Stimulated activated memory B cell treated with anti-CD40 and anti-IgM and Interleukin-4, amounts not matched to agents 10 μg/mL and 1 μg/mL and 100 μg/mL, for 72 hours (primary cell): ENCODE measurements at places on chromosomes 7 and 10.
A peak's percentile ranks its signal among the peaks of the same experiment; 100 is the strongest.

DNA sequence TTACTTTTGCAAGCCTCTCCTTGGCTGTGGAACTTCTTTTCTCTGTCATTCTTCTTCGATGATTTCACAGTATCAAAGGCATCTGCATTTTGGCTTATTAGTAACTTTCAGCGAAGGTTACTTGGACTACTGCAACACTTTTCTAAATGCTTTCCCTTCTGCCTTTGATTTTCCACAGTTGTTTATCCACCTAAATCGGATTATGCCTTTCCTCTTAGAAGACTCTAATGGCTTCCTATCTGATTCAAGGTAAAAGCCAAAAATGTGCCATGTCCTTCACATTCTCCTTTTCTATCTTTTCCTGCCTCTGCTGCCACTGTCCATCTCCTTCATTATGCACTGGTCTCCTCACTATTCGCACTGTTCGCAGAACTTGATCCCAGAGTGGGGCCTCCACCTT lies 1606.3 kb upstream of the LRRTM3 start:
- ATAC-seq: no peak

GRCh38 chr10:128869101-128869749 lies 597.8 kb upstream of the MGMT start:
- no peak for ATAC-seq

DNA sequence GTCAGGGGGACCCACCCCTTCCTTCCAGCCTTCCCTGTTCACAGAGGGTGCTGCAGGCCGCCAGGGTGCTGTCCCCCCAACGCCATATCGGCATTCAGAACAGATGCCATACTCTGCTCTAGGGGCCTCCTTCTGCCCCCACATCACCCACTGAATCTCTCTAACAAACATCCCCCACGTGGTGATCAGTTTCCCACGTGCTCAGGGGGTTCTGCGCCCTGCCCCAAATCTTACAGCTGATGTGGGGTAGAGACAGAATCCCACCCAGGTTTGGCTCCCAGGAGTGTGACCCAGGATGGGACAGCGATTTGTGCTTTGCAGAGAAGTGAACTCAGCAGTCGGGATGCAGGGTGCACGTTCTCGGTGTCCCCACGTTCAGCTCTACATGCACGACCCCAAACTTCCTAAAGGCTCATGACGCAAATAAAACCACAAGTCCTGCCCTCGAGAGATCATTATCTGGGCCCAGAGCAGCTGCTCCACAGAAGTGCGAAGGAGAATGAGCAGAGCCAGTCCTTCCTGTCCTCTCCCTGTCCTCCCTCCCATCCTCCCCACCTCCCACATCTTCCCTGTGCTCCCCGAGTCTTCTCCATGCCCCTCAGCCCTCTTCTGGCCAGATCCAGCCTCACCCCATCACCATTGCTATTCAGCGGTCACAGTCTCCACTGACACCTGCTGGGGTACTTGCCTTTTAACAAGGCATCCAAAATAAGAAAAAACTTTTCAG lies 423.4 kb downstream of the DNAJB6 start:
- no peak for ATAC-seq

DNA sequence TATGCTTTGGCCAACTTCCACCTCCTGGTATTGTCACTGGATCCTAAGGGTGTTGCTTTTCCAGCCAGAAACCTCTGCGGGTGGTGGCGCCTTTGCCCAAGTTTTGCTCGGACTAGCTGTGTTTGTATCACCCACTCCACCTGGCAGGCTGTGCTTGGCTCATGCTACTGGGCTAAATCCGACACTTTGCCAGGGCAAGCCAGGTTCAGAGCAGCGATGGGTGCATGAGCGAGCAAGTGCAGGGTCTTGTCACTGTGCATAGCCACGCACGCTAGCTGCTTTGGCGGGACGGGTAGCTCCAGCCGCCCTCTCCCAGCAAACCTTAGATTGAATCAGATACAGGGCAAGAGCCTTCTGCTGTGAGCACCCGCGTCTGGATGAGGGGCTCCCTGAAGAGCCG lies 737.5 kb downstream of the PCDH15 start:
- ATAC-seq: no peak

GRCh38 chr7:127794551-127794950 lies 142.6 kb downstream of the SND1 start:
- no peak for ATAC-seq

- no peak for ATAC-seq
Measured at GRCh38 chr7:51789489-51789888, 472.9 kb upstream of the COBL start.

DNA sequence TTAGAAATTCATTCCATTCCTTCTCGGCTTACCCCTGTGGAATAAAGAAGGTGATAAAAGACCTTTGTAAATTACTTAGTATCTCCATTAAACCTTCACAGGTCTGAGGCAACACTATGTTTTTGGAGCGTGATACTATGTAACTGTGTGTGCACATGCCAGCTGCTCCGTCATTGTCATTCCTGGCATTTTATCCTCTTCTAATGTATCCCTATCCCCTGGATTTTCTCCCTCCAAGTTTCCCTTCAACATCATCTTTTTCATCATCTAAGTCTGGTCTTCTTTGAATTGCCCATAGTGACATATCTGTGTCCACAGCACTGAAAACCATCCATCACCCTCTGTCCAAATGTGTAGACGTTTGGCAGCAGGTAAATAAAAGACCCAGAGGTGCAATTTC lies 125.7 kb downstream of the TEX36 start:
- no peak for ATAC-seq

GRCh38 chr10:9950070-9950469 lies 1067.6 kb upstream of the CELF2 start:
- ATAC-seq: no peak

DNA sequence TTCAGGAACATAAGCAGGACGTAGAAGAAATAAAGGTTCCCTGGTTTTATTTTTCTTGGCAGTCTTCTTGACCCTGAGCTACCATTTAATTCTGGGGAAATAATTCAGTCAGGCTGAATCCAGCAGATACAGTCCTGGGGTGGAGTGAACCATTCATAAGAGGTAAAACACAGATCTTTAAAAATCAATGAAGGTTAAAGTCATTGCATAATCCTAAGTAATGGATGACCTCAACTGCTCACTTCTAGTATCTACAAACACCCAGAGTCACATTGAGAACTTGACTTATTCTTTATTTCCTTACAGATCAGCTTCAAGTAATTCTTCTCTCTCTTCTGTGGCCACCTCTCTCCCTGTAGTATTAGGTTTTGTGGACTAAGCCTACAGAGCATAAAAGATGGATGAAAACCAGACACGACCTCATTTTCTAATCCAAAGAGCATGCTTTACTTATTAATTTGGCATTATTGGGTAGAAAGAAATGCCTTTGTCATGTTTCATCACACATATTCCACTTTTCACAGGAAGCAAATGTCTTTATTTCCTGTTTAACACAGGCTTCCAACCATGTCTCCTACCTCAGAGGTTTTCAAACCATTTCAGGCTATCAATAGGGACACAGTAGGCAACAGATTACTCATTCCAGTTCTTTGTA lies 182.3 kb upstream of the IMMP2L start:
- ATAC-seq: no peak

DNA sequence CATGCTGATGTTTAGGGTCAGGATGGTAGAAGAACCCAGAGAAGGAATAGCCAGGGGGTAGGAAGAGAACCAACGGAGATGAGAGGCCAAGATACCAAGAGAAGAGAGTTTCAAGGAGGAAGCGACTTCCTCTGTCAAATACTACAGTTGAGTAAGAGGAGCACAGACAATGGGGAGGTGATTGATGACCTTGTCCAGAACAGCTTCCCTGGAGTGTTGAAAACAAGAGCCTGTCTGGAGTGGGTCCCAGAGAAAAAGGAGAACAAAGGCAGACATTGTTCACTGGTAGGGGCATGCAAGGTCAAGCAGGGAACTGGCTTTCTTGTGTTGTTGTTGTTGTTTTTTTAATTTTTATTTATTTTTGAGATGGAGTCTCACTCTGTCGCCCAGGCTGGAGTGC lies 9.6 kb upstream of the TRIM56 start:
- no peak for ATAC-seq

DNA sequence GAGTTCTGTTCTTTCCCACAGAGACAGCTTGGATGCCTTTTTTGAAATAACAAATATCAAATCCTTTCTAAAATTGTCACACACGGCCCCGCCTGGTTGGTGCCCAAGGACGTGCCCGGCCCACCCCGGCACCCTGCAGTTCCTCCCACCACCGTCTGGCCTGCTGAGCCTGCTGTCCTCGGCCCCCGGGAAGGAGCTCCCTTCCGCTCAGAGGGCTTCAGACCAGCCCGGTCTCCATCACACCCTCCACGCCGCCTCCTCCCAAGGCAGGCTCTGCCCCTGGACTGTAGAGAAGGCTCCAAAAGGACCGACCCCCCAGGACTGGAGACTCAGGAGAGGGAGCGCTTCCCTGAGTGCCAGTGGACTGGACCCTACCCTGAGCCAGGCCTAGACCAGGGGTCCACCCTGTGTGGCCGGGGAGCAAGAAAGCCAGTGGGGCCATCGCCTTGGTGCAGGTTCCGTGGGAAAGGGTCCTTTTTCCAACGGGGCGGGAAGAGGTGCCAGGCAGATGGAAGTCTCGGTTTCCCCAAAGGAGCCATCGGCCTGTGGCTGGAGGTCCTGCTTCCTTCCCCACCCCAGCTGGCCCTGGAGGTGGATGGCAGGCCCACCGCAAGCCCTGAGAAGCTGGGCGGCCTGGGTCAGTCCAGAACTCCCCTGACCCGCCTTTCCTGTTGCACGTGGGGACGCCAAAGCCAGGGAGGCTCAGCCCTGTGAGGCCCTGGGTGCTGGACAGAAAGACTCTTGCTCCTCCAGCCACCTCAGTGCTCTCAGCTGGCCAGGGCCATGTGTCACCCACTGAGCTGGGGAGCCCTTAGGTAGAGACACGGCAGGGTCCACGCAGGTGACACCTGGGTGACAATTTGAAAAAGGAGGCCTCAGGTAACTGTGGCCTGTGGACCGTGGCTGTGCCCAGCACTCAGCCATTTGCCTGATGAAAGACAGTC lies 69.8 kb downstream of the PWWP2B start:
- ATAC-seq: no peak

DNA sequence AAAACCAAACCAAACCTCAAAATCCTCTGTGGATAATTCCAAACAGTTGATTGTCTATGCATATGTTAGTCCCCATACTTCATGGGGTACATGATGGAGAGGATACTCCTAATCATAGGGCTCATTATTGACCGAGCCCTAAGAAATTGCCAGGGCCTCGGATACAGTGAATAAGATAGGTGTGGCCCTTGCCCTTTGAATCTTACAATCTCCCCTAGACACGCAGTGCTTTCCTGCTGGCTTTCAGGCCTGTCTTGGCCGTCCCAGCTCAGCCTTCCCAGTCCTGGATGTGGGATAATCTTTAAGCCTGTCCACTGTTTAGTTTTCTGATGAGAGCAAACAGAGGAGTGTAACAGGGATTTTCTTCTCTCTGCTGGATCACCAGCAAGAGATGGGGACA lies 161.8 kb downstream of the TMEM178B start:
- no peak for ATAC-seq

- no peak for ATAC-seq
Measured at GRCh38 chr7:43117095-43117494, 4.6 kb downstream of the HECW1 start.

DNA sequence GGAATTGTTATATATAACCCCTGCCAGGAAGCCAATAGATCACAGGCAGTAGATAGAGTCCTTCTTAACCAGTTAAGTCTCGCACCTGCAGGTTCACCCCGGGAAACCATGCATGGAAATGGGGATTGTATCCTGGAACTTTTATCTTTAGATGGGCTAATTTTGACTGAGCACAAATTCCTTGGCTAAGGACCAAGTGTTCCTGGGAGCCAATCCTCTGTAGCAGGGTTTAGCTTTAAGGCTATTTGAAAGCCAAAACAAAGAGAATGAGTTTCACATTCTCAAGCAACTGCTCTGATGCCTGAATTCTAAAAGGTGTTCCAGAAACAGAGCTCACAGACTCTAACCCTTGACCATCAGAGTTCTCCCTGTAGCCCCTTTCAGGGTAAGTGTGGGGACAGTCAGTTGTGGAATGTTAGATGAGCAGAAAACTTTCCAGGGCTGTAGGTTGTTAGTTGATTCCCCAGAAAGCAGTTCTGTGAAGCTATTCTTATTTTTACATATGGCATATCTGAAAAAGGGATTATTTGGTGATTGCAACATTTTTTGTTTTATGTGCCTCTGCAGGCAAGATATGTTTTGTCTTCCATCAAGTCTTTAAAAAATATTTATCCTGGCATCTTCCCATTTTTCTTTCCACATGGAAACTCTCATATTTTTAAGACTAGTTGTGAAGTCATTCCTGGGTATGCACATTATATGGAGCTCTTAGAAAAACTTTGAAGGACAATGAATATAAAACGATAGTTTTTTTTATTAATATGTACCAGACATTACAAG lies 16.2 kb upstream of the NPVF start:
- ATAC-seq: no peak

- ATAC-seq: no peak
Measured at GRCh38 chr10:51706225-51706624, 6.8 kb upstream of the CSTF2T start.

DNA sequence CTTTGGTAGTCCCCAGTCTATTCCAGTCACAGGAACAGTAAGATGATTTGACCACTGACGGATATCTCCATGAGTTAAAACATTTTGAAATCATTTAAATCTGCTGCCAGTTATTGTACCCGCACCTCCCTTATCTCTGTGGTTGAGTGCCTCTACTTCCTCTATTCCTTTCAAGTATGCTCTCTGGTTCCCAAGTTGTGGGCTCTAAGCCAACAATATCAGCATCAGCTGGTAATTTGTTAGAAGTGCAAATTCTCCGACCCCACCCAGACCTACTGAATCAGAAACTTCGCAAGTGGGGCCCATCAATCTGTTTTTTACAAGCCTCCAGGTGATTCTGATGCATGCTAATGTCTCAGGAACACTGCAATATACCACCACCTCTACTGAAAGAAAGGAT lies 235.5 kb downstream of the CCSER2 start:
- peak; percentile 24 for ATAC-seq

GRCh38 chr10:122280156-122280555 lies 9.1 kb downstream of the BTBD16 start:
- no peak for ATAC-seq

GRCh38 chr10:100370714-100371481 lies 23.9 kb downstream of the SCD start:
- ATAC-seq: peak; percentile 61

DNA sequence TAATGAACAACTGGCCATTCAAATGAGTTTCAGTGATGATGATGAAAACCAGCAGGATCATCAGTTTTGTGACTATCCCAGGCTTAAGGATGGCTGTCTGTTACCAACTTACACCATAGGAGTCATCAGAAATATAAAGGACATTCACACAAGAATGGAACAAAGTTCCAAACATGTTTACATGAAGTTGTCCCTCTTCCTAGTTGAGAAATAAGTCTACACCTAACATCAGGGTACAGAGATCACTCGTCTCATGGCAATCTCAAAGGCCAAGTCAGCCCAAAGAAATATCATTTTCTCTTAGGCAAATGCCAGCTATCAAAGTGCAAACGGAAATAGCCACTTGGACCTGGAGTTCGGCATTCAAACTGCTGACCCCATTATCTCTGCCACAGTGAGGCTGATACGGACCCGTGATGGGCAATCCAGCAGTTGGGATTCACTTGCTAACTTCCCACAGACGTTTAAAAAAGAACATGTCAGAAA lies 53.0 kb downstream of the CREB3L2 start:
- ATAC-seq: no peak

DNA sequence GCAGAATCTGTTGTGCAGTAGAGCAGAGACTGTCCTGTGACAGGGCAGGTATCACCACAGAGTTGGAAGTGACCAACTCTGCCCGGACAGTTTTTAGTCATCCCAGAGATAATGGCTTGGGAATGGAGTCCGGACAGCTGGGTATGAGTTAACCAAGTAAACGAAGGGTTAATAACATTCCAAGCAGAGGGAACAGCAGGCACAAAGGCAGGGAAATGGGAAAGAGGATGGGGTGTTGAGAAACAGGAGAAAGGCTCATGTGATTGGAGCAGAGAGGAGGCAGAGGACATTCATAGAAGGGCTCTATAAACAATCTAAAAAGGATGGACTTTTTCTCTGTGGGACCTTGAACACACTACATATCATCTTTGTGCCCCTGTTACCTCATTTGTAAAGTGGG lies 132.2 kb upstream of the YAE1 start:
- no peak for ATAC-seq
